ENCODE measurements at places on chromosomes 5 and 9.

- no peak for DNase-seq
Measured at GRCh38 chr9:70607329-70607728, 192.9 kb upstream of the KLF9 start.

GRCh38 chr5:50866415-50866814, 200.0 kb downstream of the PARP8 start:
- no peak for DNase-seq

DNA sequence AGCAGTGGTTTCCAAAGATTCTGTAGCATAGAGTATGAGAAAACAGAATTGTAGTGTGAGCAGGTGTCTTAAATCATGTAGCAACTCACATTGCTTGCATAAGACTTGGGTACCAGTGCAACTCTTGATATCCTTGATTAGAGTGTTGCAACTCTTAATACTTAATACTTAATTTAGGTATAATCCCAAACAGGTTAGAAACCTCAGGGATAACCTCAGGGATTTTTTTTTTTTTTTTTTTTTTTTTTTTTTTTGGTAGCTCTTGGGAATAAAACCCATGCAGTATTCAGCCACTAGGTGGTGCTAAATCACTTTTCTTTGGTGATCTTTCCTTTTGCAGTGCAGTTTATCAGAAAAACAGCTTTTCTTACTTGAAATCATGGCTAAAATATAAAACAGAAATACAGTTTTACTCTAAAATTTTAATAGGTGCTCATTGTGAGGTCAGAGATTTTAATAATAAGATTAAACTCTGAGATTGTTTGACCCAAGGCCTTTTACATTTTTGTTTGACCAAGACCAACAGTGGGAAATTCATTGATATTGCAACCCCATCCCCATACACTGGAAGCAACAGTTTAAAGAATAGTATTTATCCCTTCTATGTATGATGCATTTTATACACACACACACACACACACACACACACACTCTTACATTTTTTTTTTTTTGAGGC, 55.3 kb downstream of the ERAP1 start:
- peak; percentile 52 for DNase-seq

- DNase-seq, result no peak
Measured at GRCh38 chr9:23621188-23621587, 204.9 kb downstream of the ELAVL2 start.

- DNase-seq, result no peak
Measured at GRCh38 chr5:174067499-174067898, 22.0 kb downstream of the NSG2 start.

- DNase-seq, result peak; percentile 87
Measured at GRCh38 chr5:96935559-96936430, at the start of gene LNPEP. LNPEP (plus strand) TSS chr5:96936080; CDS start chr5:96936156, 76 bp downstream.

- DNase-seq, result peak; percentile 52
Measured at GRCh38 chr5:65722575-65723403, 784 bp downstream of the NLN start.

DNA sequence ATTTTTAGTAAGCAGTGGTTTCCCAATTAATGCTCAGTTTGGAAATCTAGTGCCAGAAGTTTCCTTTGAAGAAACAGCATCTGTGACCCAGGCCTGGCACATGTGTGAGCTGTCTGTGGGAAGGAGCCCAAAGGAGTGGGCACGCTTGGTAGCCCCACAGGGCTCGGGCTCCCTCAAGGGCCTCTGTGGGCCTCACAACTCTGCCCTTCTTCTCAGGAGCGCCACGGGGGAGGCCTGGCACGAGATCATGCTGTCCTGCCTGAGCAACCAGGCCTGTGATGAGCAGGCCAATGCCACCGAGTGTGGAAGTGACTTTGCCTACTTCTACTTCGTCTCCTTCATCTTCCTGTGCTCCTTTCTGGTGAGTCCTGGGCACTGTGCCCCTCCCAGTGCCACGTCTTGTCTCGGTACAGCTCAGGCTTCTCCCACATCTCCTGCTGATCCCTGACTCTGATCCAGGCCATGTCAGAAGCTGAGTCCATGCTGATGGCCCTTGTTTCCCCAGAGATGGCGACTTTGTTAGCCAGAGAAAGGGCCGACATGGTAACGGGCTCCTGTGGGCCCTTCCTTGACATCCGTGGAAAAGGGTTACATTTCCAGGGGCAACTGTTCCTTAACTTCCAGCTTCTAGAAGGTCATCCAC, 200.4 kb downstream of the CACNA1B start:
- no peak for DNase-seq

GRCh38 chr9:109518621-109519335, 20.7 kb upstream of the PTPN3 start:
- no peak for DNase-seq

GRCh38 chr5:121006217-121006616, 542.1 kb downstream of the PRR16 start:
- no peak for DNase-seq

- DNase-seq, result no peak
Measured at GRCh38 chr5:108974594-108974993, 226.9 kb downstream of the FER start.

DNA sequence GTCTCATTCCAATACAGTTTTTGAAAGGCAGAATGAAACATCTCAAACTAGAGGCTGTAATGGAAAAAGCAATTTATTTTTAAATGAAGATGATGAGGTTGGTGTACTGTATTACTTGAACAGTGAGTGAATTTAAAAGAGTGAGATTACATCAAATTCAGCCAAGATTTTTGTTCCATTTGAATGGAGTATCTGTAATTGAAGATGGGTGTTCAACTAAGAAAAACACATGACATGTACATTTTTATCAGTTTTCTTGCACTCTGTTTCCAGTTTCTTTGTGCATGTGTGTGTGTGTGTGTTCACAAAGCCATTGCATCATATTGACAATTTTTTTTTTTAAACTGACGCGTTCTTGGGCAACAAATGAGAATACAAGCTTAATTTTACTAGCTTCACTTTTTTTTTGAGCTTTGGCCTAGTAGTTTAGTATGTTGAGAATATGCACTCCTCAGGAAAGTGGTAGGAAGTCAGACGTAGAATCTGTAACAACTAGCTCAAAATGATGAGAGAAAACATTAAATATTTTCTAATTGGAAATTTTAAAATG, 243.5 kb downstream of the MAST4 start:
- DNase-seq, result no peak

GRCh38 chr5:87369431-87369830, 43.3 kb downstream of the CCNH start:
- DNase-seq, result no peak

DNA sequence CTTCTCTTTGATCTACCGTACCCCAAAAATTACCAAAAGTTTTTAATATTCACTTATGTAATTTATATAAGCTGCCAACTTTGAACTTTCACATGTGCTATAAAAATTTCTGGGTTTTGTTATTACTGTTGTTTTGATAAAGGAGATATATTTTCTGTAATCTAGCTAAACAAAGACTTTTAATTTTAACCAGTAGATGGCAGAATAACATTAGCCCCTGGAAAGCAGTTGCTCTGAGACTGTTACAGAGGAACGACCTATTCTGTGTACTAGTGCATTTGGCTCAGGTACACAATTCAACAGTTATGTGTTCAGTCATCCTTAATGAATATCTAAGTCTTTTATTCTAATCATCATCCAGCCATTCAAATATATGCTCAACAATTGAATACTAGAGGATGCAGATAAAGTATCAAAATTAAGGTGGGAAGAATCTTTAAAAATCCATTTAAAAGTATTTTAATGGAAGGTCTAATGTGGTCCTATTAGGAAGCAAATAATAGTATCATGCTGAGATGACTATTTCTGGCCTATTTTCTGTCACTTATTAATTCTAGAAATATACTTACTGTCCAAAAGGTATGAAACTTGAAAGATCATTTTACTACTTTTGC, 8.6 kb downstream of the KLHL9 start:
- no peak for DNase-seq

DNA sequence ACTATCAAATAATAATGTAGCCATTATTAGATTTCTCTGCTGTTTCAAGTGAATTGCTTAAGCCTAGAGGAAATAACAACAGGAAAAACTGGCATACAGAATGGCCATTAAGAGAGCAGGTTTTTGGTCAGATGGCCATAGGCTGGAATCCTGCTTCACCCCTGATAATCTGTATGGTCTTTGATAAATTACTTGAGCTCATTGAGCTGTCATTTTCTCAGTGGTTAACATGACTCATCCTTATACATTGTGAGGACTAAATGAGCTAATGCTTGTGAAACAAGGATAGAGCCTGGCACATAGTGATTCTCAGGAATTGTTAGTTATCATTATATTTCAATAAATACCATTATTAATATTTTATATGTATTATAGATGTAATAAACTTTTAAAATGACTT, 516.5 kb downstream of the KIF4B start:
- no peak for DNase-seq

DNA sequence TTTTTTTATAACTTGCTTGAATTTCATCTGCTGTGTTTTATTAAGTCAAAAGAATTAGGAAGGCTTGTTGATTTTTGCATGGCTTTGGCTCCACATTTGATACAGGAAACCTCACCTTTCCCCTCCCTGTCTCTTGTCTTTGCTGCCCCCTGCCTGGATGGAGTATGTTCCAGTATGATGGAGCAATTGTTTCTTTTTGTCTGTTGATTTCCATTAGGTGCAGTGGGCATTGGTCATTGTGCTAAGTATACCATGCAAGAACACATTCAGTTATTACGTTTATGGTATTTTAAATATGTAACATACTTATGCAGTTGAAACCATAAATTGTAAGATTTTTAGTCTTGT, 19.6 kb downstream of the TJP2 start:
- DNase-seq, result no peak

DNA sequence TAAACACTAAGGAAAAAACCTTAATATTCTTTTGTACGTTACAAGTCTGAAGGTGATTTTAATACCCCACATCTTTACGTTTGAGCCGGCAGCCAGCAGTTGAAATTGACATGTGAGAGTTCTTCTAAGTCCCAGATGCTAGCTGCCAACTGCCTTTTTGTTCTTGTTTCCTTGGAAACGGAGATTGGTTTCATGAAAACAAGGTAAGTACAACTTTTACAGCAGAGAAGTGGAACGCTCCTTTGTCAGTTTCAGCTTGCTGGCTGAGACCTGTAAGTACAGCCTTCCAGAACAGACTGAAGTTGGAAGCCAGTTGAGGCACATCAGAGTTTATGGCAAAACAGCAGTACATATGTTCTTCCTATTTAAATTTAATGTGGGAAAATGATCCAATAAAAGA, 1018.4 kb upstream of the ARRDC3 start:
- peak; percentile 7 for DNase-seq

DNA sequence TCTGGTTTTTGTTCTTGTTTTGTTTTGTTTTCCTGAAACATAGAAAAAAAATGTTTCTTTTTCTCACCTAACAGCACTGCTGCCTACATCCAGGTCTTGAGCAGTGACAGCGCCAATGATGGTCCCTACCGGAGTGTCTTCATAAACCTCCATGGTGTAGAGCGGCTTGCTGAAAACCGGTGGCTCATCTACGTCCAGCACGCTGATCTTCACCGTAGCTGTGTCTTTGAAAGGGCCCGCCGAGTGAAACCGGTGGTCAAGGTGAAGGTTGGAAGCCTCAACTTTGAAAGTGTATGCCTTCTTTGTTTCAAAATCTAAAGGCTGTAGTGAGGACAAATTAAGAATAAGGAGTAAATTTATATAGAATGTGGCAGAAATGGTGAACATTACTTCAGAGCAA, 1051.0 kb downstream of the CDH12 start:
- no peak for DNase-seq

DNA sequence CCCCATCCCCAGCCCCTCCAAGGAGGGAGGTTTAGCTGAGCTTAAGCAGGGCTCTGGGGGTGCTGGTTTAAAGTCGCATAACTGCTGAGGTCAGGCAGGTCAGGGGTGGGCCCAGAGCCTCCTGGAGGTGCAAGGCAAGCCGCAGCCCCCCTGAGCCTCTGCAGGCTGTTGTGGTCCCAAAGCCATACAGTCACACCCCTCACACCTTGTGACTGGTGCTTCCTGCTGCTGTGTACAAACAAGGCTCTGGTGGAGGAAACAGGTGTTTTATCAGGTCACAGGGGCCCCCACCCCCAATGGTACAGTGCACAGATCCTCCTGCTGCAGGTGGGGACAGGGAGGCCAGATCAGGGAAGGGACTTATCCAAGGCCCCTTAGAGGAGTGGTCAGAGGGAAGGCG, 8.0 kb downstream of the TCF7 start:
- DNase-seq, result no peak

DNA sequence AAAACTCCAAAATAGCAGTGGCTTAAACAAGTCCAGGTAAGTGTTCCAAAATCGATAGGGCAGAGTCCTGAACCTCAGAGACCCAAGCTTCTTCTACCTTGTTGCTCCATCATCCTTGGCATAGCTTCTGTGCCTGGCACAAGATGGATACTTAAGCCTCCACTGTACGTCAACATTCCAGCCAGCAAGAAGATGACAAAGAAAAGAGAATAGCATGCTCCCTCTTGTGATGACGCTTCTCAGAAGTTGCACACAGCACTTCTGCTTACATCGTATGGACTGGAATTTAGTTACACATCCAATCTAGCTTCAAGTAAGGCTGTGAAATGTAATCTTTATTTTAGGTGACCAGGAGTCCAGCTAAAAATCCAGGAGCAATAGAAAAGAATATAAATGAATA, 227.4 kb downstream of the ESM1 start:
- DNase-seq, result no peak

DNA sequence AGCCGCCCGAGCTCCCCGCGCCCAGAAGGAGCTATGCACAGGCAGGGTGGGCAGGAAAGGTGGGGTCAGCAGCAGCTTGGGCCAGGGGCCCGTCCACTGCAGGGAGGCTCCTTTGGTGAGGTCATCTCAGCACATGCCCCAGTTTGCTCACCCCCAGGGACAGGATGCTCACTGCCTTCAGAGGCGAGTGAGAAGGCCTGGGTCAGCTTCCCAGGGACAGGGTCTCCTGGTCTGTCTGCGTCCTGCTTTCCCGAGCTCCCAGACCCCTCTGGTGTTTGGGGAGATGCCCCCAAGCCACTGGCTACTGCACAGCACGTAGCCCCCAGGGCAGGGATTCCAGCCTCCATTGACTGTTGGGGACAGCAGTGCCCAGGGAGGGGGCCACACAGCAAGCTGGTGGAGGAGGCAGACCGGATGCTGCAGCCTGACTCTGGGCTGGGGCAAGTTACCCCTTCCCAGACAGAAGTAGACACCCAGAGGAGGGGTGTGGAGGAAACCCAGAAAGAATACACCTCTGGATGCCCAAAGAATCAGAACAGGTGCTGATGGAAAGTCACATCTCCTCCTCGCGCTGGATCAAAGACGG, 581 bp upstream of the SARDH start:
- no peak for DNase-seq

DNA sequence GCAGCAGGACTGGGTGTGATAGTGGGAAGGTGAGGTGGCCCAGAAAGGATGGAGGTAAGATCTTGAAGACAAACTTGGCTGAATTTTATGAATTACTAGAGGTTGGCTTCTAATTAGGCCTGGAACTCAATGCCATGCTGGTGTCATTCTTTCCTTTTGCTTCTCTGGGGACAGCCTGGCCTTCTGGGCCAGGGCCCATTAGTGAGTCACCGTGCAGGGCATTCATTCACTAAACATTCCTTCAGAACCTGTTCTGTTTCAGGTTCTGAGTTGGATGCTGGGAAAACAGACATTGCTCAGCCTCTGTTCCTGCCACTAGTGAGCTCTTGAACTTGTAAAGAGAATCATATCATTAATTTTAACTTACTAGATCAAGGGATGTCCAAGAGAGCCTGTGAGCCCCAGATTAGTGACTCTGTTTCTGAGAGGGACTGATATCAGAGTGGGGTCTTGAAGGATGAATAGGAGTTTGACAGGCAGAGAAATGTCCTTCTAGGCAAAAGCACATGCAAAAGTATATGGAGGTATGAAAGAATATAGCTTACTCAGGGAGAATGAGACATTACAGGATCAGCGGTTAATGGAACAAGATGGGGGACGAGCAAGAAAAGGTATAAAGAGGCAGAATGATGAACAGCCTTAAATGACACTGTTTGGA, 66.5 kb downstream of the LHX2 start:
- DNase-seq, result no peak
